ENCODE measurements at places on chromosomes 13 and 19. TPM values are rescaled to one million over a fixed set of nuclear protein-coding genes. Genes with fewer than 3 reads are reported as not detected.

ZNF610 gene
- total RNA-seq, result 1.4 TPM

CYP2F1 gene
- not detected for total RNA-seq

ZNF540 gene
- 0.15 TPM for total RNA-seq

CALR3 gene
- total RNA-seq, result not detected

KLK2 gene
- not detected for total RNA-seq

ZNF627 gene
- 21.9 TPM for total RNA-seq

HIF3A gene
- 0.97 TPM for total RNA-seq

UBE2L5 gene
- total RNA-seq, result not detected

SOX1 gene
- not detected for total RNA-seq

SYT5 gene
- total RNA-seq, result not detected

ZNF136 gene
- 5.2 TPM for total RNA-seq
